ENCODE measurements at places on chromosomes 12 and 14.

GRCh38 chr12:115322275-115322674, 638.3 kb upstream of the TBX3 start:
- DNase-seq: no peak

GRCh38 chr14:93956514-93957332, 19.6 kb downstream of the ASB2 start:
- no peak for DNase-seq

- peak; percentile 70 for DNase-seq
Measured at GRCh38 chr12:130162267-130162666, at the start of gene FZD10. Gene FZD10 (plus strand): TSS chr12:130162464. CDS start chr12:130162943, 479 bp downstream.

GRCh38 chr12:75953312-75953906, 78.2 kb downstream of the PHLDA1 start:
- no peak for DNase-seq

DNA sequence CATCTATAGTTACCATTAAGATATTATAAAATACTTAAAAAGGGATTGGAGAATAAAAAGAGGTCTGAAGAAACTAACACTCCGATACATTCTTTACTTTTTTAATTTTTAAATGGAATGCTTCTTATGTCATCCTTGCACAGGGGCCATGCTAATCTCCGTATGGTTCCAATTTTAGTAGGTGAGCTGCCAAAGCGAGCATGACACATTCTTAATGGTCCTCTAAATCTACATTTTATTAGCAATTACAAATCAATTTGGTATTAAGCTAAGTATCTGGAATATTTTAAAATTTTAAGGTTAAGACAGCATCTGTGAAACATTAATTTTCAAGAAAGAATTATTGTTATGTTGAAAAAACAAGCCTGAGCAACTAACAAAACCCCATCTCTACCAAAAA, 6.2 kb upstream of the ARID4A start:
- DNase-seq: no peak

DNA sequence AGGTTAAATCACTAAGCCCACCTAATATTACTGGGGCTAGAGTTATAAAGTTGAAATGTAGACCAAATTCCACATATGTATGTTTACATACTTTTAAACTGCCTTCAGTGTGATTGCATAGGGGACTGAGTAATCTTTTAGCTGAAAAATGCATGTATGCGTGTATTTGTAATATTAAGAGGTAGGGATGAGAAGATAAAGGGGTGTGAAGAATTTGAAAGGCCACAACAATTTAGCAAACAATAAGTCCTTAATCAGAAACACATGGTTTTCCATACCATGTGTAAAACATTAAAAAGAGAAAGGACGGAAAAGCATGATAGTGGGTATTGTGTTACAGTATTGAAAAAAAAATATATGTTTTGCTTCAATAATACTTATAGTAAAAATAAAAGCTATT, 919.9 kb upstream of the FLRT2 start:
- no peak for DNase-seq

- DNase-seq: no peak
Measured at GRCh38 chr12:124480469-124481256, 86.7 kb downstream of the NCOR2 start.

GRCh38 chr14:79856381-79856780, 354.9 kb downstream of the DIO2 start:
- DNase-seq: no peak

DNA sequence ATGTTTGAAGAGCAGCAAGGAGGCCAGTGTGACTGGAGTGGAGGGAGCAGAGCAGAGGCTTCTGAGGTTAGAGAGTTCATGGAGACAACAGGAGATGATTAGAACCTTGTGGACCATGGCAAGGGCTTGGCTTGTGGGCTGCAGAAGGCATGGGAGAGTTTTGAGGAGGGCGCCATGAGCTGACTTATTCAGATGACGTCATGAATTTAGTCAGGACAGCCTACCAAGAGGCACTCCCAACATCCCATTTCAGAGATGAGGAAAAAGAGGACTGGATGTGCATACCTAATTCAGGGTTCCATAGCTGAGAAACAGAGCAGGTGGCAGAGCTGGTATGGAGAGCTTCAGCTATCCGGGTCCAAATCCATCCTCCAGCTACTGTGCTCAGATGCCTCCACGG, 101.8 kb downstream of the PLXNC1 start:
- no peak for DNase-seq

DNA sequence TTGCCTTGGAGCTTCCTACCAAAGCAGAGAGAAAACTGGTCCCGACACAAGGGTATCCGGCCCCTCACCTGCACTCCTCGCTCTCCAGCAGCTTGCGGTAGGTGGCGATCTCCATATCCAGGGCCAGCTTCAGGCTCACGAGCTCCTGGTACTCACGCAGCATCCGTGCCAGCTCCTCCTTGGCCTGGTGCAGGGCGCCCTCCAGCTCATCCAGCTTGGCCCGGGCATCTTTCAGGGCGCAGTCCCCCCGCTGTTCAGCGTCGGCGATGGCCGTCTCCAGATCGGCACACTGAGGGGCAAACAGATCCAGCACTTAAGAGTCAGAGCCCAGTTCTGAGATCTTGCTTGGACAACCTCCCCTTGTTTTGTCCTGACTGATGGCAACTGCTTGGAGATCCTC, 13.7 kb downstream of the KRT72 start:
- no peak for DNase-seq

- DNase-seq: no peak
Measured at GRCh38 chr14:91062600-91062999, 2.2 kb upstream of the RPS6KA5 start.
